ENCODE measurements at places on chromosomes 1 and 21. TPM values are rescaled to one million over a fixed set of nuclear protein-coding genes. Genes with fewer than 3 reads are reported as not detected.

GRCh38 chr1:201552941-201553351, 14.0 kb downstream of the NAV1 start:
- no peak for DNase-seq

GRCh38 chr1:185467122-185467521, 150.1 kb upstream of the IVNS1ABP start:
- DNase-seq: no peak

The SYNC gene
- total RNA-seq: 12.2 TPM

DNA sequence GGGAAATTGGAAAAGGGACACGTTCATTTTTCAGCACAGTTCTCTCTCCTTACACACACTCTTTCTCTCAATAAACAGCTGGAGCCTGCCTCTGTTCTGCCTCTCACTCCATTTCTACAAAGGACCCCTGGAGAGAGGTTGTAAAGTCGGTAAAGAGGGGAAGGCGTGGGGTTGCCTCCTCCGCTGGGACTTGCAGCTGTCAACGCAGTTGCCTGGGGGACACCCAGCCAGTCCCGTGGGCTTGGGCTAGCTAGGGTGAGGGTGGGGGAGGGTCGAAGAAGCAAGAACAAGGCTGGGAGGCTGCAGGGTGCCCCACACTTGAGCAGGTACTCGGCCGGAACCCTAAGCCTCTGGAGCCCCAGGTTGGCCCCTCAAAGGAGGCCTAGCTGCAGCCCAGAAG, 27.6 kb downstream of the C1orf216 start:
- DNase-seq: no peak

- DNase-seq: no peak
These were observed 9.6 kb downstream of the DENND2C start for GRCh38 chr1:114660238-114660637.

The CRYBG2 gene
- total RNA-seq: not detected

The CD1D gene
- total RNA-seq: 1.4 TPM

The ANXA9 gene
- 0.27 TPM for total RNA-seq

DNA sequence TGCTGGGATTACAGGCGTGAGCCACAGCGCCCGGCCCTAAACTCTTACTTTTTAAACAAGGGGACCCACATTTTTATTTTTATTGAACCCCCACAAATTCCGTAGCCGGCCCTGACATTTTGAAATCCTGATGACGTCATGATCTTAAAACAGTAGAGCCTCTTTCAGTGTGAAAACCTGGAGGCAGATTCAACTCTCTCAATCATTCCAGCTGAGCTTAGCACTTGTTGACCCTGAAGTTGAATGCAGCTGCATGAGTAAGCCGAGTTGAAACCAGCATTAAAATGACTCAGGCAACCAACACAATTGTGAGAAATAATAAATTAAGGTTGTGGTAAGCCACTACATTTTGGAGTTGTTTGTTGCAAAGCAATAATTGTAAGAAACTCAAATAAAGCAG, 93.9 kb upstream of the ADGRL4 start:
- no peak for DNase-seq

GRCh38 chr21:25934771-25935224, 200.0 kb downstream of the GABPA start:
- peak; percentile 65 for DNase-seq

GRCh38 chr1:68308034-68308433, 75.7 kb upstream of the WLS start:
- DNase-seq: no peak

The SPRR2G gene
- total RNA-seq: not detected

DNA sequence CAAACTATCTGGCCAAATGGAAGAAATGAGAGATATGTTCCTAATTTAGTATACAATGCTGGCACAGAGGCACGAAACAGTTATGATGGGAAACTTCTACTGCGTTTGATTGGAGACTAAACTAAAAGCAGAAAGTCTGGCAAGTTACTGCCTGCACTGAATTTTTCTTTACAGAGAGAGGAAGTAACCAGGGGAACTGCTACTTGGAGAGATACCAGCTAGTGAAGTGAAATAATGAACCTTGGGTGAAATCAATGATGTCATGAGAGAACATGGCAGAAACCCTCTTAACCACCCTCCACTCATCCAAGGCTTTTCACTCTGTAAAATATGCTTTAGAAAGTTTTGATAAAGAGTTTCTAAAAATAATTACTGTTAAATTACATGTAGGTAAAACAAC, 29.3 kb downstream of the NIBAN1 start:
- no peak for DNase-seq

DNA sequence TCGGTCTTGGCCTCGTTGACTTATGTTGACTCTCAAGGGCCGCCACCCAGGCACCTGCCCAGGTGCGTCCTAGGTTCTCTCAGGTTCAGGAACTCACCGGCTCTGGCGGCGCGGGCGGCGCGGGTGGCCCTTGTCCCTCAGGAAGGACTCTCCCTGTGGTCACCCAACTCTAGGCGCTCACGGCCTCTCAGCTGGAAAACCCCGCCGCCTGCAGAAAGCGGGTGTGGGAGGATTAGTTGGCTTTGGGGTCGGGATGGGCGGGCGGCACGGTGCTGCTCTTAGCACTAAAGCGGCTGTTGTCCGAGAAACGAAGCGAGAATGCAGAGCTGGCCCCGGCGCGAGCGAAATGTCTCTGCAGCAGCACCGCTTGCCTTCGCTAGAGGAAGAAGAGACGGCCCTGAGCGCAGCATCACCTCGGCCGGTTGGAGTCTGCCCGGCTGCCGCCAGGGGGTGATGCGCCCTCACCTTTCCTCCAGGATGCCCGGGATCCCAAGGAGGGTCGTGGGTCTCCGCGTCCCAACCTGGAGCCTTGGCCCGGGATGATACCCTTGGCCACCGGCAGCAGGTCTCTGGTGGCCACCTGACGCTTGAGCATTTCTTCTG, 8.1 kb upstream of the TADA1 start:
- DNase-seq: peak; percentile 63

GRCh38 chr1:70495370-70495769, 84.3 kb downstream of the CTH start:
- no peak for DNase-seq

The COA6 gene
- 38.2 TPM for total RNA-seq

DNA sequence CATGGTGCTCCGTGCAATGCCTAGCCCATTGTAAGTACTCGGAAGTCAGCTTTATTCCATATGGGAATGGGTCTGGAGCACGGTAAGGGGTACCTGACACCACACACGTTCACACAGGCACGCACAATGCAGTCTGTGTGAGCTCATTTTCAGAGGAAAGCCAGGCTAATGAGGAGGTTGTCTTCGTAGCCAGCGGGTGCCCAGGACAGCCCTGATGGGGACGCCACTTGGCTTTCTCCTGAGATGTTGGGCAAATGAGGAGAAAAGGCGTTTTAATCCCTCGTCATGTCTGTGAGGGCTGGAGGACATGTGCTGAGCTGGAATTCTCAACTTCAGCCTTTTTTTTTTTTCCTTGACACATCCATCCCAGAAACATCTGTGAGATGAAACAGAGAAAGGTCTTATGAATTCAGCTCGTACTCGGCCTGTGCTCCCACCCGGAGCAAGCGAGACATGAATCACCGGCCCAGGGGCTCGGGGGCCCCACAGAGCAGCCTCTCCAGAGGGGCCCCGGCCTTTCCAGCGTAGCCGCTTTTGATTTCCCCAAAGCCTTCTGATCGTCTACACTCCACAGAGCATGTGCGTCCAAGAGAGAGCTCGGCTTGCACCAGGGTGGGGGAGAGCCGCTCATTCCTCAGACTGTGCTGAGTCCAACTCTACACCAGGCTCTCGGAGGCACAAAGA, 125.1 kb downstream of the EPHB2 start:
- no peak for DNase-seq

DNA sequence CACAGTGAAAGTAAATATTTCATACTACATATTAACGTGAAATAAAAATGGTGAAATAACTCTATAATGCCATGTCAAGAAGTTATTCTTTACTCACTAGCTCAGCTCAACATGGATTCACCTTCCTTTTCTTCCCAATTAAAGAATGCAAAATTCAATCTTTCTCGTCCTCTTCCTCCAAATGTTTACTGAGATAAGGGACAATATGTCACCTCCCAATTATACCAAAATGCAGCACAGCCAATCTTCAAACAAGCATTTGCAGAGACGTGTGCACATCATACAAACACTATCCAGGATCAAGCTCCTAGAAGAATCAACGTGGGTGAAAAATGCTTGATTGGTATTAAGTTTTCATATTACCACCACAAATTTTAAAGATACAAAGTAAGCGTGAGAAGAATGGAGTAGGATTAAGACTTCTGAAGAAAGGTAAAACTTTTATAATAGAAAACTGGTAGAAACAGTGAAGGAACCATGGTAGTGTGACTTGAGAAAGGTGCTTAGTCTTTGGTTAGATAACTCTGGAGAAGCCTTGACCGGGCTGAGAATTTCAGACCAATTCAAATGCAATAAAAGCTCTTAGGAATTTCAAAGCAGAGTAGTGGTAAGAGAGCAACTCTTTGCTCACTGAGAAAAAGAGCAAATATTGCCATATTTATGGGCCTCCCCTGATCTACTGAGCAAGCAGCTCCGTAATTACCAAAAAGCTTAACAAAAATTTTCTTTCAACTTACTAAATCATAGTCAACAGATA, 7.2 kb downstream of the PTP4A2 start:
- DNase-seq: no peak

The TNFRSF1B gene
- total RNA-seq: 13.0 TPM

The LRRC71 gene
- 0.17 TPM for total RNA-seq

DNA sequence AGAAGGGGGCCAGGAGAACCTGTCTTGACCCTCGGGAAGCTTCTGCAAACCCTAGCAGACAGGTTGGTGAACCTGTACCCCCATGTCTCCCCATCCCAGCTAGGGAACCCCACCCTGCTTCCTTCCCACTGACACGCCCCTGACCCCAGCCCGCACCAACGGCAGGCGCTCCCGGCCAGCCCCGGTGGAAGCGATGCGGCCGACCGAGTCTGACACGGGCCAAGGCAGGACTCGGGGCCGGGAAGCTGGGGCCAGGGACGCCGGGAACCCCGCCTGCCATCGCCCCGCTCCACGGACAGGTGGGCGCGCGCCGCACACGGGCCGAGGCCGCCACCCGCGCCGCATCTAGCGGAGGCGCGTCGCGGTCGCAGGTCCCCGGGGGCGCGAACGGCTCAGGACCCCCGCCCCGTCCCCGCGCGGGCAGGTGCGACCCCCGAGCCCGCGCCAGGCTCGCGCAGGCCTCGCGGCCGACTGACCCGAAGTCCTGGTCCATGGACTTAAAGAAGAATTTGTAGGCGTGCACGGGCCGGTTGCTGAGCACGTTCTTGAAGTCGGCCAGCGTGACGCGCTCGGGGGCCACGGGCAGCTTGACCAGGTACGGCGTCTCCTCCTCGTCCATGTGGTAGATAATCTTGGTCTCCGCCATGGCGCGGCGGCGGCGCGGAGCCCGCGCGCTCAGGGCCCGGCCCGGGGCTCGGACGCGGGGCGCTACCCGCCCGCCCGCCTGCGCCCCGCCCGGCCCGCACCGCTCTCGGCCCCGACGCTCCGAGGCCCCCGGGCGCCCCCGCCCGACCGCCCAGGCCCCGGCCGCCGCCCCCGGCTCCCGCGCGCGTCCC, 580 bp downstream of the DVL1 start:
- DNase-seq: peak; percentile 62

DNA sequence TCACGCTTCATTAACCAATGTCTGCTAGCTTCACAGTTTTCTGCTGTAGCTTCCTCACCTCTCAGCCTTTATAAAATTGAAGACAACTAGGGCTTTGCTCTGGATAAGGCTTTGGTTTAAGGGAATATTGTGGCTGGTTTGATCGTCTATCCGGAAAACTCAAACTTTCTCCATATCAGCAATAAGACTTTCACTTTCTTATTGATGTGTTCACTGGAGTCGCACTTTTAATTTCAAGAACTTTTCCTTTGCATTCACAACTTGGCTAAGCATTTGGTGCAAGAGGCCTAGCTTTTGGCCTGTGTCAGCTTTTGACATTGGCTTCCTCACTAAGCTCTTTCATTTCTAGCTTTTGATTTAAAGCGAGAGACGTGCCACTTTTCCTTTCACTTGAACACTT, 12.9 kb downstream of the COA6 start:
- DNase-seq: no peak

DNA sequence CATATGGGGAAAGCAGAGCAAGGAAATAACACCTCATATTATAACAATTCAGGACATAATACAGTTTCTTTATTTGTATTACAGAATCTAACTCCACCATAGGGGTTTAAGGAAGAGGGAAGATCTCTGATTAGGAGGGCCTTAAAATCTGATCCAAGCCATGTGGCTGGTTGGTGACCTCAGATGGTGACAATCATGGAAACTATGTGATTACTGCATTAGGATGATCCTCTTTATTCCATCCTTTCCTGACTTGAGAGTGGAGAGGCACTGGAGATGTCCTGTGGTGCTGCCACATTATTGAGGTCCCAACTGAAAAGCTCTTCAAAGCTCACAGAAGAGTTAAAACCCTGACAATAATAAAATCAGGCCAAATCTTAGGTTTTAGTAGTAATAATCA, 168.1 kb upstream of the BEND5 start:
- no peak for DNase-seq

All from left ventricle myocardium superior (tissue), 1 donor.